ENCODE measurements at places on chromosomes 11 and 22. TPM values are rescaled to one million over a fixed set of nuclear protein-coding genes. Genes with fewer than 3 reads are reported as not detected.

DNA sequence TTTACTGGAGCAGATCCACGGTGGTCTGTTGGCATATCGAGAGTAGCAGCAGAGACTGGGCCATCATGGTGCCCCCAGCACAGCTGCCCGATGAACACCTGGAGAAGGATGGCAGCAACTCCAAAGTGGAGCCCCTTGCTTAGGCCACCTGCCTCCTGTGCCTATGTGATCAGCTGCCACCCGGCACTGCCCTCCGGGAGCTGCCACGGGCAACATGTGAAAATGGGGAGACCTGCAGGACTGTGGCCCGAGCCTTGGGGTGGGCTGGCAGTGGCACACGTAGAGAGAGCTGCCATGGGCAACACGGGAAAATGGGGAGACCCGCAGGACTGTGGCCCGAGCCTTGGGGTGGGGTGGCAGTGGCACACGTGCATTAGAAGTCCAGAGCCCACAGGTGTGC lies 3.1 kb downstream of the FXYD2 start:
- DNase-seq, result no peak

- no peak for DNase-seq
Measured at GRCh38 chr22:26722159-26722558, 64.8 kb downstream of the MIAT start.

- no peak for DNase-seq
Measured at GRCh38 chr11:105040703-105041102, 4.4 kb downstream of the CARD16 start.

DNA sequence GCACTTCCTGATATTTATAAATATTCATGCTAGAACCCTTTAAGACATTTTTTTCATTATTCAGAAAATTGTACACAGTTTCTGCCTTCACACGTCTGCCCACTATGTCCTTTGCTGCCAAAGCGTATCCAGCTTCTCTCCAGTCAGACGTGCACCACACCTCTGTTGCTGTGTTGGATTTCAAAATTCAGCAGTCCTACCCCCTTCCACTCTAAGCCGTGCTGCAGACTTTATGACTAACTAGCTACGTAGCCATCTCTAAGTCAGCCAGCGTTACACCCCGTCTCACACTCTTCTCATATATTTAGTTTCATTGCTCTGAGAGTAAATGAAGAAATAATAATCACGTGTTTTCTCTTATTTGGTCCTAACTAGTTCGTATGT lies 28.2 kb upstream of the OPCML start:
- DNase-seq, result no peak

- DNase-seq, result no peak
Measured at GRCh38 chr22:30486118-30486517, 14.3 kb upstream of the SEC14L3 start.

- DNase-seq, result no peak
Measured at GRCh38 chr11:10483584-10483983, 28.5 kb downstream of the AMPD3 start.

GRCh38 chr11:26088391-26088790 lies 243.5 kb upstream of the ANO3 start:
- no peak for DNase-seq

KCNJ11 gene
- 1.4 TPM for total RNA-seq

MOGAT2 gene
- 2.2 TPM for total RNA-seq

Data from urinary bladder (tissue), 4 donors.